ENCODE measurements at places on chromosomes 2 and 18.

DNA sequence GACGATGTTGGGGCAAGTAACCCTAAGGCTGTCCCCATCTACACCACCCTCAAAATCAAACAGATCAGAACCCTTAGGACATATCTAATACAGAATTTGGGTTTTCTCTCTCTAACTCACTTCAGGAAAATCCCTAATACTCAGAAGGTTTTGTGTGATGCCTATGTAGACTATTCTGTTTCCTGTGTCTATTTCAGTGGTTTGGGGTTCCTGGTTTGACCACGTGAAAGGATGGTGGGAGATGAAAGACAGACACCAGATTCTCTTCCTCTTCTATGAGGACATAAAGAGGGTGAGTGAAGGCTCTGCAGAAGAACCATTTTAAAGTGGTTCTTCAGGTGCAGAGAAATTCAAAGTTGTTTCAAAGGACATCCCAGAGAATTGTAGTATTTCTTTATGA lies 16.3 kb downstream of the SULT1C2 start:
- no peaks in the 10 kb centered on the region for H3K27me3 ChIP-seq
- no peak for DNase-seq
- no peaks in the 10 kb centered on the region for H3K4me1 ChIP-seq
- H3K36me3 ChIP-seq: no peaks in the 10 kb centered on the region
- no peak overlapping the region for H3K27ac ChIP-seq

- H3K4me1 ChIP-seq: no peaks in the 10 kb centered on the region
- no peak for DNase-seq
- H3K27me3 ChIP-seq: no peaks in the 10 kb centered on the region
- no peaks in the 10 kb centered on the region for H3K36me3 ChIP-seq
- no peak overlapping the region for H3K4me3 ChIP-seq
Observed at GRCh38 chr18:8741532-8741931, 36.2 kb downstream of the MTCL1 start.

DNA sequence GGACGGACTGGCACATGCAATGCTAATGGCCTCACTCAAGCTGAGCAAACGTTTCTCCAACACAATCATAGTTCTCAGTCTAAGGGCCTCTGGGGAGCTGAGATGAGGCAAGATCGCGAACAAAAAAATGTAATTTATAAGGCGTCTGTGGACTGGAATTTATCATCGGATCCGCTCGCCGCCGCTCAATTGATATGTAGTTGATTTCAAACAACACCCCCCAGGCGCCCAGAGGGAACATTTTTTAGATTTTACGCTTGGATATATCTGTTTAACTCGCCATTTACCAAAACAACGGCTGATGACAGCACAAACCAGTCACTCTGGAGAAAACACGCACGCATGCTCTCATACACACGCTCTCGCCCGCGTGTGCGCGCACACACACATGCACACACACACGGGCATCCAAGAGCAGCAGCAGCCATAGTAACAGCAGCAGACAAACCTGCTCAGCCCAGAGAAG lies 335.8 kb downstream of the SMAD2 start:
- no peak overlapping the region for H3K27ac ChIP-seq
- H3K36me3 ChIP-seq: no peaks in the 10 kb centered on the region
- no peaks in the 10 kb centered on the region for H3K27me3 ChIP-seq
- DNase-seq: no peak
- no peak overlapping the region for H3K4me3 ChIP-seq

DNA sequence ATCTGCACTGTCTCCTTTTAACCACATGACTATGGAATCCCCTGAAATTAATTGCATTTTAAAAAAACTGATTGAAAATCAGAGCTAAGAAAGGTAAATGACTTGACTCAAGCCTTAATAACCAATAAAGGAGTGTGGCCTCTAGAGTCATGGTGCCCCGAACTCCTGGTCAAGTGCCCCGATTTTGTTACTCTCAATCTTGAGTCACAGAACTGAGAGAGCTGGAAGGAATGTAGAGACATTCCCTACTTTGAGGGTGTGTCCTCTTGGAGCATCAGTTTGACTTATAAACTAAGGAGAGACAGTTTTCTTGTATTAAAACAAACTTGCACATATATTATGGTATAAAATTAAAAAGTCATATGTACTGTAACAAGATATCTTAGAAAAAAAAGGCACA lies 2.4 kb downstream of the WDR43 start:
- no peak overlapping the region for H3K4me3 ChIP-seq
- no peak for DNase-seq
- no peak overlapping the region for H3K27ac ChIP-seq
- H3K27me3 ChIP-seq: no peaks in the 10 kb centered on the region

- H3K36me3 ChIP-seq: no peaks in the 10 kb centered on the region
- DNase-seq: no peak
- no peaks in the 10 kb centered on the region for H3K27me3 ChIP-seq
- H3K4me1 ChIP-seq: no peaks in the 10 kb centered on the region
- H3K4me3 ChIP-seq: no peak overlapping the region
Observed at GRCh38 chr2:181411105-181411849, 45.9 kb upstream of the ITGA4 start.

DNA sequence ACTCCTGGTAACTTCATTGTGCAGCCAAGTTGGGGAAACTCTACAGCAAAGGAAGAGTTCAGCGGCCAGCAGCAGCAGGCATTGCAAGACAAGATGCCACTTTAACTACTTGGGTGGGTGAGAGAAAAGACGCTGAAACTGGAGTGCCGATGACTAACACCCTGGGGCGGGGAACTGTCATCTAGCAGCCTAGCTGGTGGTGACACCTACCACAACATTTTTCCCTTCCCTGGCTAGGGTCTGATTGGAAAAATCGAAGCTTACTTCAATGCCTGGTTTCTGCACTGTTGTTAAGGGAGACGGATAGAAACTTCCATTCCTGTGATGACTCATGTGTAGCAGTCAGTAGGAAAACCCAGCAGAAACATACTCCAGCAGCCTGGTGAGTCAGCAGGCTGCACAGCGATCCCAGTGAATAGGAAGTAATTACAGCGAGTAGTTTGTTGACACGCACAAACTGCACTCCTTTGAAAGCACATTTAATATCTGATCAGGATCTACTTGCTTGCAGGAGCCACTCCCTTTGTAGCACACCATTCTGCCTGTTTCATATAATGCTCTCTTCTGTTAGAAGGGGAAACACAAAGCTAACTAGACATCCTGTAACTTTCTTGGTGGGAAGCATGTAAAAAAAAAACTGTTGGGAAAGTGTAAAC lies 62.1 kb upstream of the MAPRE2 start:
- H3K4me1 ChIP-seq: no peaks in the 10 kb centered on the region
- H3K27me3 ChIP-seq: no peaks in the 10 kb centered on the region
- H3K27ac ChIP-seq: peak overlapping the region; percentile 13
- peak; percentile 53 for DNase-seq

GRCh38 chr2:11029136-11029535 lies 117.4 kb downstream of the KCNF1 start:
- no peaks in the 10 kb centered on the region for H3K4me1 ChIP-seq
- no peak overlapping the region for H3K27ac ChIP-seq
- no peak for DNase-seq

- DNase-seq: no peak
- H3K27me3 ChIP-seq: no peaks in the 10 kb centered on the region
- H3K27ac ChIP-seq: no peak overlapping the region
- no peaks in the 10 kb centered on the region for H3K36me3 ChIP-seq
- no peaks in the 10 kb centered on the region for H3K4me1 ChIP-seq
Observed at GRCh38 chr2:73987948-73988700, 3.4 kb downstream of the TET3 start.

GRCh38 chr2:161139098-161139987 lies 20.9 kb upstream of the TANK start:
- no peaks in the 10 kb centered on the region for H3K4me1 ChIP-seq
- no peak overlapping the region for H3K27ac ChIP-seq
- H3K27me3 ChIP-seq: no peaks in the 10 kb centered on the region
- H3K4me3 ChIP-seq: no peak overlapping the region
- H3K36me3 ChIP-seq: no peaks in the 10 kb centered on the region
- DNase-seq: no peak

DNA sequence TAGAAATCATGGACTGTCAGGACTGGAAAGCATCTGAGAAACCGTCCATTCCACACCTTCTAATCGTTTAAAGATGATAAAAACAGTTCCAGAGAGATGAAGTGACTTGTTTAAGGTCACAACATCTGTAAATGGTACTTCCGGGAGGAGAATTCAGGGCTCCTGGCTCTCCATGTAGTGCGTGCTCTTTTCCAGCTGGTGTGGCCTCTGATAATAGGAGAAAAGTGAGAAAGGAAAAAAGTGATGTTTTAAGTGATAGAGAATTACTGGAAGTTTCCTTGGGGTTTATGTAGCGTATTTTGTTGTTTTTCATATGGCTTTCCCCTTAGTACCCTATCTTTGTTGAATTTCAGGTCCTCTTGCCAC lies 663 bp downstream of the C2orf49 start:
- no peaks in the 10 kb centered on the region for H3K27me3 ChIP-seq
- no peak for DNase-seq
- H3K27ac ChIP-seq: peak overlapping the region; percentile 97

- no peaks in the 10 kb centered on the region for H3K36me3 ChIP-seq
- H3K4me3 ChIP-seq: no peak overlapping the region
- no peak overlapping the region for H3K27ac ChIP-seq
- DNase-seq: no peak
- H3K4me1 ChIP-seq: no peaks in the 10 kb centered on the region
Observed at GRCh38 chr2:60230596-60230995, 322.9 kb downstream of the BCL11A start.

- H3K4me1 ChIP-seq: peaks cover 18% of the 10 kb centered on the region
- no peak overlapping the region for H3K4me3 ChIP-seq
- no peak for DNase-seq
Observed at GRCh38 chr2:236175548-236176150, 7.5 kb upstream of the GBX2 start.

- no peak overlapping the region for H3K4me3 ChIP-seq
- H3K27me3 ChIP-seq: no peaks in the 10 kb centered on the region
- no peak overlapping the region for H3K27ac ChIP-seq
- no peaks in the 10 kb centered on the region for H3K36me3 ChIP-seq
- no peaks in the 10 kb centered on the region for H3K4me1 ChIP-seq
Observed at GRCh38 chr18:6018671-6019070, 123.3 kb upstream of the TMEM200C start.

GRCh38 chr2:238174291-238174690 lies 15.5 kb downstream of the ERFE start:
- H3K27ac ChIP-seq: no peak overlapping the region
- DNase-seq: no peak
- H3K36me3 ChIP-seq: peaks cover 29% of the 10 kb centered on the region
- H3K4me3 ChIP-seq: no peak overlapping the region

DNA sequence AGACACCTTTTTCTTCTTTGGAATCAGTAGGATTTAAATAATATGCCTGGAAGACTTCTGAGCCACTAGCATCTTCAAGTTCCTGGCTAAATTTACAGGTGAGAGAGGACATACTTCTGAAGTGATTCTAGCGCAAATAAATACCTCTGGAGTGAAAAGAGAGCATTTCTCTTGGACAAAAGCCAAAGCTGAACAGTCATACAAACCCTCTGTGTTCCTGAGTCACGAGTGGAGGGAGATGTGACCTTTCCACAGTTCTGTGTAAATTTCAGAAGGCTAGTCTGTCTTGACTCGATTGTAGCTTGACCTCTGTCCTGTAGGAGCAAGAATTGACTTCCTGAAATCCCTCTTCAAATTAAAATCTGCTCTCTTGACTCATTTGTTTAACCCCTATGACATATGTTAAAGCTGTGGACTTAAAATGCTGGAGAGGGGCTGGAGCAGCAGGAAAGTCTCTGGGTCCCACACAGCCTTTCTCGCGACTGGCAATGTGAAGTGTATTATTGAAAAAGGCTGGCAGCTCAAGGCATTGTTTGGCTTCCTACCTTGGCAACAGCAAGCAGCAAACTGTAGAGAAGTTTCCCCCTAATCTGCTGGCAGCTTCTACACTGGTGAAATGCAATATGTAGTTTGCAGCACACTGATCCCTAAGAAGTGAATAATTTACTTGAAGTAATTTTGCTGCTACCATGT lies 79.6 kb upstream of the GCFC2 start:
- no peaks in the 10 kb centered on the region for H3K4me1 ChIP-seq
- no peaks in the 10 kb centered on the region for H3K36me3 ChIP-seq
- no peaks in the 10 kb centered on the region for H3K27me3 ChIP-seq
- no peak overlapping the region for H3K4me3 ChIP-seq
- no peak for DNase-seq

DNA sequence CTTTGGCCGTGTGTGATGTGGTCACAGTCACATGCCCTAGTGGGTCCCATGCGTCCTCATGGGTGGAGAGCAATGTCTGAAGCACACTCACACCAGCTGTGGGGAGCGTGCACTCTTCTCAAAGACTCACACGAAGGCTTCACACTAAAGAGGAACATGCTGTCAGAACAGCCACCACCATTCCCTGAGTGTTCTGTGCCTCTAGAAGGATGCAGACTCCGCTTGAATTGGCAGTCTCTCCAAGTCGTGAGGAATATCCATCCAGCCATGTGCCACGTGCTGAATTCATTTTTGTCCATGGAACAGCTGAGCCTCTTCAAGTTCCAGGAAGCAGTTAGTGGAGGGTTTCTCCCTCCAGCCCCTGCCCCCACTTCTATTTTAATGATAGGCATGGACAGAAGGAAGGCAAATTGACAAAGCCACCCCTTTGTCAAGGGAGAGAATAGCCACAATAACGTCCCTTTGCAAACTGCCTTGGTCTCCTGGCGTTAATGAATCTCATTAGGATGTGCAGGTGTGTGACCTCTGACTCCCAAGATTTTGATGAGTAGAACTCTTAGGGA lies 464.3 kb upstream of the ID2 start:
- no peak overlapping the region for H3K4me3 ChIP-seq
- H3K27ac ChIP-seq: no peak overlapping the region
- no peak for DNase-seq
- no peaks in the 10 kb centered on the region for H3K36me3 ChIP-seq
- H3K4me1 ChIP-seq: no peaks in the 10 kb centered on the region

GRCh38 chr2:39059366-39059952 lies 61.4 kb downstream of the SOS1 start:
- DNase-seq: no peak
- no peaks in the 10 kb centered on the region for H3K4me1 ChIP-seq
- H3K4me3 ChIP-seq: no peak overlapping the region
- H3K27ac ChIP-seq: no peak overlapping the region
- peaks cover under 1% of the 10 kb centered on the region for H3K36me3 ChIP-seq
- H3K27me3 ChIP-seq: no peaks in the 10 kb centered on the region

- no peaks in the 10 kb centered on the region for H3K36me3 ChIP-seq
- no peak overlapping the region for H3K4me3 ChIP-seq
- no peaks in the 10 kb centered on the region for H3K4me1 ChIP-seq
- H3K27me3 ChIP-seq: no peaks in the 10 kb centered on the region
Observed at GRCh38 chr2:154032220-154032619, 160.5 kb downstream of the GALNT13 start.

DNA sequence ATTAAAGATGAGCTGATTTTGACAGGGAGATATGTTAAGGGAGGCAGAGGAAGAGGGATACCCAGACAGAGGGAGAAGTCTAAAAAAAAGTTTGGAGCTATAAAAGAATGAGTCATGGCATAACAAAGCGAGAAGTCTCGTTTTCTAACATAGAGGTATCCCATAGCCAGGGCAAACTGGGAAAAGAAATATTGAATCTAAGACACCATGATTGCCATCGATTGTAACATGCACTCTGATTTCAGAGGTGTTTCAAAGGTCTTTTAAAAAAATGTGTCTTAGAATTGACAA lies 110.7 kb downstream of the MDH1 start:
- no peaks in the 10 kb centered on the region for H3K36me3 ChIP-seq
- no peak overlapping the region for H3K4me3 ChIP-seq
- peak overlapping the region; percentile 31 for H3K27ac ChIP-seq
- no peaks in the 10 kb centered on the region for H3K27me3 ChIP-seq

All from right lobe of liver (tissue), 6 donors.